Neural progenitor cell (in vitro differentiated cells): ENCODE measurements at places on chromosomes 13 and 19. TPM values are rescaled to one million over a fixed set of nuclear protein-coding genes. Genes with fewer than 3 reads are reported as not detected.

Gene VWA8
- total RNA-seq, result 12.4 and 12.6 TPM in 2 replicates

Gene SLC6A16
- total RNA-seq, result 2.9 and 5.0 TPM in 2 replicates

Gene IFNL1
- not detected in 2 replicates for total RNA-seq

- DNase-seq, result peak; percentile 68
These were observed 133.6 kb upstream of the MYO16 start for GRCh38 chr13:108495646-108496361.

DNA sequence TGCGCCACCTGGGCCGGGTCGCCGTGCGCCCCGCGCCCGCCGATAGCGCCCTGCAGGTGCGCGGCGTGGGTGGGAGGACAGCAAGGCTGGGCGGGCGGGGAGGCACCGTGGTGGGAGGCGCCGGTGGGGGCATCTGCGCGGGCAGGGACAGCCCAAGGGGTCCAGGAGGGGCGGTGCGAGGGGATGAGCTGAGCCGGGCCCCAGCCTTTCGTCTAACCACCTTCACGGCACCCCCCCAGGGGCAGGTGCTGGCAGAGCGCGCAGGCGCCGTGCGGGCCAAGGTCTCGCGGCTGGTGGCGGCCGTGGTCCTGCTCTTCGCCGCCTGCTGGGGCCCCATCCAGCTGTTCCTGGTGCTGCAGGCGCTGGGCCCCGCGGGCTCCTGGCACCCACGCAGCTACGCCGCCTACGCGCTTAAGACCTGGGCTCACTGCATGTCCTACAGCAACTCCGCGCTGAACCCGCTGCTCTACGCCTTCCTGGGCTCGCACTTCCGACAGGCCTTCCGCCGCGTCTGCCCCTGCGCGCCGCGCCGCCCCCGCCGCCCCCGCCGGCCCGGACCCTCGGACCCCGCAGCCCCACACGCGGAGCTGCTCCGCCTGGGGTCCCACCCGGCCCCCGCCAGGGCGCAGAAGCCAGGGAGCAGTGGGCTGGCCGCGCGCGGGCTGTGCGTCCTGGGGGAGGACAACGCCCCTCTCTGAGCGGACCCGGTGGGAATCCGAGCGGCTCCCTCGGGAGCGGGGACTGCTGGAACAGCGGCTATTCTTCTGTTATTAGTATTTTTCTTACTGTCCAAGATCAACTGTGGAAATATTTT is 3.1 kb downstream of the KISS1R start:
- DNase-seq, result peak; percentile 46

DNA sequence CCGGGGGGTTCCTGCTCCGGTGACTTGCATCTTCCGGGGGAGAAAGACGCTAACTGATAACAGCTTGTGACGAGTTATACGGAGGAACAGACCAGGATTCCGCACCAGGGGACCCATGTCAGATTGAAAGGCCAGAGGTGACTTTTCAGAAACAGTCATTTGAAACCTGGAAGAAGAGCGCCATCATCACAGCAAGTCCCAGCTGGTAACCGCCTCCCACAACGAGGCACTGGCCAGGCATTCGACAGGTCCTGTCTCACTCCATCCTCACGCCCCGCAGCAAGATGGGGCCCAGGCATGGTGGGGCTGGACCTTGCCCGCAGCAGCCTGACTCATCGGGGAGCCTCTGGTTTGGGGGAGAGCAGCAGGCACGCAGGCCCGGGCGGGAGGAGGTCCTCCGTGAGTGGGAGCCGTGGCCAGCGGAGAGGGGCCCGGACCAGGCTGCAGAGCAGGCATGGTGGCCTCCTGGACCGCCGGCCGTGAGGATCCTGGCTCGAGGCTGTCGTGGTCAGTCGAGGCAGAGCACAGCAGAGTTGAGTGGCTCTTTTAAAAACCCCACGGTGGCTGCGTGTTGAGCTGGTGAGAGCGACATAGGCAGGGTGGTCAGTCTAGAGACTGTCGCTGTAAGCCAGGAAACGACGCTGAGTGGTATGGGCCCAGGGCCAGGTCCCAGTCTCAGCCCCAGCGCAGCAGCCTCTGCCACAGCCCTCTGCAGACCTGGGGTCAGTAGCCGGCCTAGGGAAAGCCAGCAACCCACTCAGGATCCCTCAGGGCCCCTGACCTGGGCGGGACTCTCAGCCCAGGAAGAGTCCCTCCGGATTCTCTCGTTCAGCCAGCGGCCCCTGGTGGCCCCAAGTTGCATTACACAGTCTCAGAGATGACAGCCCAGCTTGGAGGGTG is 94.9 kb upstream of the MCF2L start:
- DNase-seq, result peak; percentile 88
